ENCODE measurements at places on chromosomes 13 and 19.
A peak's percentile ranks its signal among the peaks of the same experiment; 100 is the strongest.

DNA sequence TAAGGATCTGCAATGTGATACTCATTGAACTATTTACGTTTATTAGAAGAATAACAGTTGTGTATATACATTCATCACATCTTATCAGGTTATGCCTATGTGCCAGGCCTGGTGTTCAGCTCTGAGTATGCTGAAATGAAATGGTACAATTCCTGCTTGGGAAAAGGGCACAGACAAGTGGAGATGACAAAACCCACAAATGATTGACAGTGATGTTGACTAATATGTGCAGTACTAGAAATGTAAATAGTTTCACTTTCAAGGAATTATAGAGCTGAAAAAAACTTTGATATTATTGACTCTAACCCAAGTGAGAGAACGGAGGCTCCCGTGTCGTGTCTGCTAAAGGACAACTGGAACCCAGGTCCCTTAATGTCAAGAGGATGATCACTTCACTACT, 386.8 kb upstream of the DACH1 start:
- no peak for DNase-seq

- no peak for DNase-seq
Measured at GRCh38 chr13:21371011-21371410, 88.1 kb downstream of the ZDHHC20 start.

GRCh38 chr13:98468361-98468760, 108.5 kb downstream of the STK24 start:
- no peak for DNase-seq

DNA sequence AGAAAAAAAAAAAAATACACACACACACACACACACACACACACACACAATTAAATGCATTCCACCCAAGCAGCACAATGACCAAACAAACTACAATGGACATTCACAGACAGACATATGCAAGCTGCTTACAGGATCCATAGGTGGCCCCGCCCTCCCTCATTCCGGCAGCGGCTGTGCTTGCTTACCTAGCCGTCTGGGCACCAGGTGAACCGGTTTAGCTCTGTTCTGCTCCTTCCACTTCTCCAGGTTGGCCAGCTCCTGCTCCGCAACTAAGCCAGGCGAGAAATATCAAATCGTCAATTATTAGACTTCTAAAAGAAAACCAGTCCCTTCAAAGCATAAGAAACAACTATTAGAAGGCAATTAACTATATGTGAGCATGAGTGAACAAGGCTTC, 23.1 kb downstream of the EPSTI1 start:
- DNase-seq: no peak

DNA sequence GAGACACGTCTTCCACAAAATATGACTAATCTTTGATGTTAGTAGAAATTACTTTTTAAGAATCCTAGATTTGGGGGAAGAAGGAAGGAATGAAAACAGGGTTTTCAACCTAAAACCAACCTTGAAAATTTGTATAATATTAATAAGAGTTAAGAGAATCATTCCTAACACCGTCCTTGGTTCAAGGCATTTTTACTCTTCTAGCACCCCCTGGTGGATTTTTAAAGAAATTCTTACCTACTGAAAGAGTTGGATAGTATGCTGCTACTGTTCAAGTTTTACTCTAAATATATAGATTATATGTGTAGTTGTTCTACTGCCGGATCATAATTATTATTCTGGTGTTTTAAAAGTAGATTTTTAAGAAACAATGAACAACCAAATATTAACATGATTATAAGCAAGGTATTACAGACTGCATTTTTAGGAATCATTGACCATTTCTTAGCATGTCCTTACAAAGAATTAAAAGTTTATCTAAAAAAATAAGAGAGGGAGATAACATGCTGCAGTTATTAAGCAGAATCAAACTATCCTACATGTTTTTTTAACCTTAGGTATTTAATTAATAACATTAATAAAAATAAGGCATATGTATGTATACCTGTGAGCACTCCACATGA, 7.4 kb upstream of the SLITRK6 start:
- peak; percentile 4 for DNase-seq

DNA sequence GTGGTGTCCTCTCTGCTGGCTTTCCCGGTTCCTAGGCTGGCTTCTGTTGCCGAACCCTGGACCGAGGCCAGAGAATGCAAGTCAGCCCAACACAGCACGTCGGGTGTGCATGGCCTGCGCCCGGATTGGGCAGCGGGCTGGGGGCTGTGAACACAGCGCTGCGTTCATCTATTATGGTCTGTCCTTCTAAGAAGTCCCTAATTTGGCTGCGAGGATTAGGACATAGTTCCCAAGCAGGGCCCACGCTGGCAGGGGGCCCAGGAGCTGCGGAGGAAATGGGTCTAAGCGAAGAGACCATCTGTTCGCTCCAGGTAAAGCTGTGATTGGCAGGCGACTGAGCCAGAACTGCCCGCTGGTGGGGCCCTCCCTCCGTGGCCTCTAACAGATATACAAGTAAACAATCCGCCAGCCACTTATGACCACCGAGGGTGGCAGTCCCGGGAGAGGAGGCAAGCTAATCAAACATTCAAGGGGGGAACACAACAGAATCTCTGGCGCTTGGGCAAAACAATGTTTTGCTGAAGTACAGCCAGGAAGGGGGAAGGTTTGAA, 6.0 kb downstream of the SYCE2 start:
- DNase-seq: peak; percentile 97

DNA sequence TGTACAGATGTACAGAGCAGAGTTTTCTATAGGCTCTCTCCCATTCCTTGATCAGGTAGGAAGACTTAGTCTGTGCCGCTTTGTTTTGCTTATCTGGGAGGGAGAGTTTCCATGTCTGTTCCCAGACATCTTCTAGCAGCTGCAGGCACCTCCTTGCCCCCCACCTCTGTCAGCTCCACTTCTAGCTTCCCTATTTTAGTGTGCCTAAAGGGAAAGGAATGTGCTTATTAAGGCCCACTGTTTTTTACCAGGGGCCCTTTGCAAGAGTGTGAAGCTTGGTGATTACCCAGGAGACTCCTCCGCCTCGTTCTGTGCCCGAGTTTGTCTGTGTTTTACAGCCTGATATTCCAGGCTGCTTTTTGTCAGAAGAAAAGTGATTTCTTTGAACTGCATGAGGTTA, 1984.4 kb downstream of the OLFM4 start:
- DNase-seq: no peak

All from DMS 273 treated with DMSO at 0.1 percent for 48 hours (cell line).